ENCODE measurements at places on chromosomes 5 and 9.
A peak's percentile ranks its signal among the peaks of the same experiment; 100 is the strongest.

DNA sequence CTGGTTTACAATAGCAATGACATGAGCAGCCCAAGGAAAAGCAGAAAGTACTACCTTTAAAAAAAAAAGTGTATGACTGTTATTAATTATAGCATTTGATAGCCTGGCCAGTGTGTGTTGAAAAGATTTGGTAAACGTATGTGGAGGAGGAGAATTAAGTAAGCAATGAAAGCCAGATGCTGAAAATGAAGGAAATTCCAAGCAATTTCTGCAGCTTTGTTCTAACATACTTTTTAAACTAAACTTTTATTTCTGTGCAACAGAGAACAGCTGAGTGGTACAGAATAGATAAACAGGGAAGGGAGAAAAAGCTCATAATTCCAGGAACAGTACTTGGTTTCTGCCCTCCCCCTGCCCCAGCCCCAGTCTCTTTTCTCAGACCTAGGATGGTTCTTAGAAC lies 252.6 kb downstream of the ADAMTSL1 start:
- DNase-seq = no peak

- peak; percentile 17 for DNase-seq
Observed at GRCh38 chr5:72871366-72872024, 55.0 kb downstream of the TNPO1 start.

DNA sequence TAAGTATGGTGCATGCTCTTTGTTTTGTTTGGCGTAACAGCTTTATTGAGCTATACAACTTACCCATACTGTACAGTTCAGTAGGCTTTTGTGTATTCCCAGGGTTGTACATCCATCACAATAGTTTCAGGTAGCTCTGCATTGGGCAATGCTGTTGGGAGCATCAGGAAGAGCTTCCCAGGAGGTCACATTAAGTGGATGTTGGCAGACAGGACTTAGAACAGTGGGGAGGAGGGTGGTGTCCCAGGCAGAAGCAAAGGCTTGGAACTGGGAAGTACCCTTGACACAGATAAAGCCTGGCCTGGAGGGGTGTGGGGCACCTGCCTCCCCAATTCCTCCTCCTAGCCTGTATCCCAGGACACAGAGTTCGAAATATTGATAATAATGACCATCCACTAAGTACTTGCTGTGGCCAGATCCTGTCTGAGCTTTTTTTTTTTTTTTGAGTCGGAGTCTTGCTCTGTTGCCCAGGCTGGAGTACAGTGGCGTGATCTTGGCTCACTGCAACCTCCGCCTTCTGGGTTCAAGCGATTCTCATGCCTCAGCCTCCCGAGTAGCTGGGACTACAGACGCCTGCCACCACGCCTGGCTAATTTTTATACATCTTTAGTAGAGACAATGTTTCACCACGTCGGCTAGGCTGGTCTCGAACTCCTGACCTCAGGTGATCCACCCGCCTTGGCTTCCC lies 1.3 kb downstream of the BBLN start:
- no peak for DNase-seq

DNA sequence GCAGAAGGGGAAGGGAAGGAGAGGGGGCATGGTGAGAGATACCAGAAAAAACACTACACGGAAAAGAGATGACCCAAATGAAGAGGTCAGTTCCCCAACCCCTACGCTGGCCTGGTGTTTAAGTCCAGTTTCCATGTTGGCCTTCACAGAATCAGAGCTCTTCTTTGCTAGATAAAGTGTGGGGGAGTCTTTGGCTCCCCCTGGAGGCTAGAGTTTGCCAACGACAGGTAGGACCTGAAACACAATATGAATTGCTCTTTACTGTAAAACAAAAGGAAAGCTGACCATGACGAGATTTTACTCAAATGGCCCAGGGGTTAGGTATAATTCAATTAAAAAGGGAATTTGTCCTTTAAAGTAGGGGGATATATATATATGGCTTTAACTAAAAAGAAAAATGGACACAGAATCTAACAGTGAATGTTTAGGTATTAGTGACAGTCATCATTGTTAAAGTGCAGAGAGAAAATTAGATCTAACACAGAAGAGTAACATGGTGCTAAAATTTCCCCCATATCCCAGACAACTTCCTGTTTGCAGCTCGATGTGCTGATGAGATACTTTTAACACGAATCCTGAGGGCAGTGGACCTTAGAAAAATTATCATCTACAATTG lies 92.0 kb downstream of the SV2C start:
- peak; percentile 67 for DNase-seq

GRCh38 chr9:130128251-130128650 lies 44.0 kb upstream of the NCS1 start:
- peak; percentile 35 for DNase-seq

DNA sequence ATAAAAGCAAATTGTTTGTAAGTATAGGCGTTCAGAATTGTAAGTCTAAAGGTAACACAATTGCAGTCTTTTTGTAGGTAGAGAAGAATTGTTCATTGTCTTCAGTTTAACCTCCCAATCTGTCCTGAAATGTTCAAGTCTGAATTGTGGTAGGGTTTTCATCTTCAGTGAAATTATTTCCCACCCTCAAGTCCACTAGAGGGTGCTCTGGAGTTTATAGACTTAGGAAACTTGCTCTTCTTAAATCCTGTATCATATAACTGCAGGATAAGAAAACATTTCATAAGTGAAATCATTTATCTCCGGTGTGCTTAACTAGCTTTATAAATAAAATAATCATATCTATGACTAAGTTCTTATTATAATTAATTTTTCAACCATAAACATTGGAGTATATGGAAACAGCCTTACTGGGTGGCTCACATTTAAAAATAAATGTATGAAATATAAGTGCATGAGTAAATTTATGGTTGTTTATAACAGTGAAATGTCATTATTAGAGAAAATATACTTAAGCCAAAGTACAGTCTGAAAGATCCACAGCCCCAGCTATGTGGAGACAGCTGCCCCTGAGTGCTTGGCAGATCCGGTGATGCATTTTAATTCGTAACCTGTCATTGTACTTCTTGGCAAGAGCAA lies 182.4 kb upstream of the OTULINL start:
- peak; percentile 57 for DNase-seq

DNA sequence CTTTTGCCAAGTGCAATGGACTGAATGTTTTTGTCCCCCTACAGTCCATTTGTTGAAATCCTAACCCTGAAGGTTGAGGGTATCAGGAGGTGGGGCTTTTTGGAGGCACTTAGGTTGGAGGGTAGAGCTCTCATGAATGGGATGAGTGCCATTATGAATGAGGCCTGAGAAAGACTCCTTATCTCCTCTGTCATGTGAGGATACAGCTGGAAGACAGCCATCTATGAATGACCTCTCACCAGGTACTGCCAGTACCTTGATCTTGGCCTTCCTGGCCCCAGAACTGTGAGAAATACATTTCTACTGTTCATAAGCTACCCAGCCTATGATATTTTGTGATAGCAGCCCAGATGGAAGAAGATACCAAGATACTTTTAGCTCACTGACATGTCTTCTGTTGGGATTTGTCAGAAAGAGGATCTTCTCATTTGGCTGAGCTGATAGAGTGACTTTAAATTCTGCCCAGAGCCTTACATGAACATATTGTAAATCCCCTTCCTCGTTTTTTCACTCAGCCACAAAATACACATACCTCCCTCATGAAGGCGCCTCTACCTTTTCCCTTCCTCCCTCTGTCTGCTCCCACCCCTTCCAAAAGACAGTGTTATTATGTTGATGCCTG lies 256.4 kb downstream of the PDZD2 start:
- DNase-seq = no peak

- DNase-seq = no peak
Observed at GRCh38 chr5:176740702-176741496, 69.5 kb upstream of the UNC5A start.

DNA sequence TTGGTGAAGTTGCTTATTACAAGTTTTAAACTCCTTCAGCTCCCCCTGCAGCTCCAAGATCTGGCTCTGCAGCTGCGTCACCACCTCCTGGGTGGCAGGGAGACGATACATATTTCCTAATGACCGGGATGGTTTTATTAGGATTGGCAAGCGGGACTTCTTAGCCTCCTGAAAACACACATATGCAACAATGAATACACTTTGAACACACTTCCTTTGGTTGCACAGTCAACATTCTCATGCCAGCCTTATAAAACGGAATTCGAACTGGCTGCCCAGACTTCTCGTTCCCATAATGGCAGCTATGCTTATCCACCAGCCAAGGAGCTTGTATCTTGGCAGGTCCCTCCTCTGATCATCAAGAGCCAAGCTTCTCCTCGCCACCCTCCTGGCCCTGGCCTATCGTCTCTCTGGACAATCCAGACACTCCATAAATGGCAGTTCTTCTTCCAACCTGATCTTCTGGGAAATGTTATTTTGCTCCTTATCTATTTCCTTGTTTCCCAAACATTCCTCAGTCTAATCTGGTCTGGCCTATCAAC lies 131.9 kb downstream of the CDK5RAP2 start:
- no peak for DNase-seq

DNA sequence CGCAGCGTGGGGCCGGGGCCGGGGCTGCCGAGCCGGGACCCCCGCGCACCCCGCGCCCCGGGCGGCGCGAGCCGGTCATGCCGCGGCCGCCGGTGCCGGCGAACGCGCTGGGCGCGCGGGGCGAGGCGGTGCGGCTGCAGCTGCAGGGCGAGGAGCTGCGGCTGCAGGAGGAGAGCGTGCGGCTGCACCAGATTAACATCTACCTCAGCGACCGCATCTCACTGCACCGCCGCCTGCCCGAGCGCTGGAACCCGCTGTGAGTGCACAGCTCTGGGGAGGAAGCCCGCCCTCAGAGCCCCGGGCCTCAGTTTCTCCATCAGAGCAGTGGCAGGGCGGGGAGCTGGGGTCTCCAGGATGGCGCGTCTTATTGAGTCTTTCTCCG lies 335 bp downstream of the GALNT12 start:
- peak; percentile 32 for DNase-seq

DNA sequence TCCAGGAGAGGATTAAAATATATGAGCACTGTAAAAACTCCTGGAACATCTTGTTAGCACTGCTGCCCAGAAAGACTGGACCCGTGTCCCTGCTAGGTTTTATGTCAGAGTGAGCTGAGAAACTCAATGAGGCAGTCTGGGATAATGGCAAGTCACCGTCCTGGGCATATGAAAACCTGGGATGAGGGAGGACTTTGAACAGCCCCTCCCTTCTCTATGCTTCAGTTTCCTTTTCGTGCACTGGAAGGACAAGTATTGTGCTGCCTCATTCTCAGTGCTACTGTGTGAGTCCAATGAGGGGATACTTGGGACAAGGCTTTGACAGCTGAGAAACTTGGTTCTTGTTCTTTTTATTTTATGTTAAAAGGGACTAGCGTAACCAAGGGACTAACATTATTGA lies 143.0 kb upstream of the SHB start:
- no peak for DNase-seq

- peak; percentile 44 for DNase-seq
Observed at GRCh38 chr9:84111726-84112125, 131.1 kb downstream of the RMI1 start.

DNA sequence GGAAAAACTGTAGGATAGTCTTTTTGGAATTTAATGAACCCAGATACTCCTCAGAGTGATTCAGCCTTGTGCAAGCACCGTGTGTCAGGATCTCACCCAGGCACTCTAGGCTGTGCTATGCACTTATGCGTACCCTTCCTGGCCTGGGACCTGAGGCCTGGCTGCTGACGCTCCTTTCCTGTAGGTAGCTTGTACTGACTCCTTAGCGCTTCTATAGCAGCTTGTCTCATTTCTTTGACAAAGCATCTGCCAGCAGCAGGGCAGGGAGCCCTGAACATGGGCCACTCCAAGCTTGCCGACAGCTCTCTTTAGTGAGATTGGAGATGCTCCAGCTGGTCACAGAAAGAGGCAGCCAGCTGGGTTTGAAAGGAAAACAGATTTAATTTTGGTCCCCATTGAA lies 147.3 kb downstream of the SGCD start:
- DNase-seq = peak; percentile 32

DNA sequence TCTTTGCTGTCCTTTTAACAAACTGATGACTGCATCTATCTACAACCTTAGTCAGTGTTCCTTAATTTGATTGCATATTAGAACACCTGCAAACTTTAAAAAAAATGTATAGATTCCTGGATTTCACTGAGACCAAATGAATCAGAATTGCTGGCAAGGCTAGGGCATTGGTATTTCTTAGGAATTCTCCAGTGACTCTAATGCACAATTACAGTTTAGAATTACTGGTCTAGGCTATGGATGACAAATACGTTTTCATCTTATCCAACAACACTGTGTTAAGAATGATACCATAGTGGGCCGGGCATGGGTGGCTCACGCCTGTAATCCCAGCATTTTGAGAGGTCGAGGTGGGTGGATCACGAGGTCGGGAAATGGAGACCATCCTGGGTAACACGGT lies 545.9 kb upstream of the RIOK2 start:
- DNase-seq = no peak

DNA sequence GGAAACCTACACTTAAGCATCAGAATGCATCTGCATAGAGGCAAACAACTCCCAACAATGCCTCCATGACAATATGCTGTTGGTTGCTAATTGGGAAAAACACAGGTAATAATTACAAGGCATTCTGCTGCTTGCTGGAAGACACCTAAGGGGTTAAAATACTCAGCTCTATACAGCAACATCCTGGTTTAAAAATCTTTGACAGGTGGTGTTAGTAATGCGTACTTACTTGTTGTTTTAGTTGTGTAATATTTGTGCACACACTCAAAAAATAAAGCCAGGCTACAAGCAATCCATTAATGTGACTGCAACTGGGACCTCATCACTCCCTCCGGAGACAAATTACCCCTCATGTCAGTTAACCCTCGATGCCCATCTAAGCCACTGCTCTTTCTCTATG lies 126.3 kb upstream of the ELL2 start:
- no peak for DNase-seq

DNA sequence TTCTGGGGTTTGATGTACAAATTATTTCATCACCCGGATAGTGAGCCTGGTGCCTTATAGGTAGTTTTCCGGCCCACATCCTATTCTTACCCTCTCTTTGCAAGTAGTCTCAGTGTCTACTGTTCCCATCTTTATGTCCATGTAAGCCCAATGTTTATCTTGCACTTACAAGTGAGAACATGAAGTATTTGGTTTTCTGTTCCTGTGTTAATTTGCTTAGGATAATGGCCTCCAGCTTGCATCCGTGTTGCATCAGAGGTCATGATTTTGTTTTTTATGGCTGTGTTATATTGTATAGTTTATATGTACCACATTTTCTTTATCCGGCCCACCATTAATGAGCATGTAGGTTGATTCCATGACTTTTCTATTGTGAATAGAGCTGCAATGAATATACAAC lies 136.5 kb downstream of the PRR16 start:
- DNase-seq = no peak

DNA sequence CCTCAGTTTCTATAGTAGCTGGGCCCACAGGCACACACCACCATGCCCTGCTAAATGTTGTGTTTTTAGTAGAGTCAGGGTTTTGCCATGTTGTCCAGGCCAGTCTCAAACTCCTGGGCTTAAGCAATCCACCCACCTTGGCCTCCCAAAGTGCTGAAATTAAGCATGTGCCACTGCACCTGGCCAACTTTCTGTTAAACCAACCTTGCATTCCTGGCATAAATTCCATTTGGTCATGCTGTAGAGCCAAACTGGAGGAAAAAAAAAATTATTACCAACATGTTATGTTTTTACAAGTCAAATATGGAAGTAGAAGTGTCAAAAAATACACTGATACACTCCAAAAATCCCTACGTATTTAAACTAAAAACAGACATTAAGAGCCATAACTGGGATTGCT lies 54.1 kb downstream of the ERMP1 start:
- DNase-seq = no peak

GRCh38 chr5:134545070-134545868 lies 19.8 kb downstream of the JADE2 start:
- DNase-seq = no peak

All from kidney tubule cell (primary cell).